ENCODE measurements at places on chromosomes 6 and 20.
A peak's percentile ranks its signal among the peaks of the same experiment; 100 is the strongest.

DNA sequence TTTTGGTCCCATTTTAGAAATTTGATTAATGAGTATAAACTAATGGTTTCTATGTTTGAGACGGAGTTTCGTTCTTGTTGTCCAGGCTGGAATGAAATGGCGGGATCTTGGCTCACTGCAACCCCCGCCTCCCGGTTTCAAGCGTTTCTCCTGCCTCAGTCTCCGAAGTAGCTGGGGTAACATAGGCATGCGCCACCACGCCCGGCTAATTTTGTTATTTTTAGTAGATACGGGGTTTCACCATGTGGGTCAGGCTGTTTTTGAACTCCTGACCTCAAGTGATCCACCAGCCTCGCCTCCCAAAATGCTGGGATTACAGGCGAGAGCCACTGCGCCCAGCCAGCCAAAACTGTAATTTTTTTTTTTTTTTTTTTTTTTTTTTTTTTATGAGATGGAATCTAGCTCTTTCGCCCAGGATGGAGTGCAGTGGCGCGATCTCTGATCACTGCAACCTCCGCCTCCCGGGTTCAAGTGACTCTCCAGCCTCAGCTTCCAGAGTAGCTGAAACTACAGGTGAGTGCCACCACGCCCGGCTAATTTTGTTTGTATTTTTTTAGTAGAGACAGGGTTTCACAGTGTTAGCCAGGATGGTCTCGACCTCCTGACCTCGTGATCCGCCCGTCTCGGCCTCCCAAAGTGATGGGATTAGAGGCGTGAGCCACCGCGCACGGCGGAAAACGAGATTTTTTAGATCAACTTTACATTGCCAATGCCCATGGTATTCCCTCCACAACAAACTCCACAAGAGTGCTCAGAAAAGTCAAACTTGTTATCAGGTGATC, 127.8 kb downstream of the HFE start:
- DNase-seq: no peak

DNA sequence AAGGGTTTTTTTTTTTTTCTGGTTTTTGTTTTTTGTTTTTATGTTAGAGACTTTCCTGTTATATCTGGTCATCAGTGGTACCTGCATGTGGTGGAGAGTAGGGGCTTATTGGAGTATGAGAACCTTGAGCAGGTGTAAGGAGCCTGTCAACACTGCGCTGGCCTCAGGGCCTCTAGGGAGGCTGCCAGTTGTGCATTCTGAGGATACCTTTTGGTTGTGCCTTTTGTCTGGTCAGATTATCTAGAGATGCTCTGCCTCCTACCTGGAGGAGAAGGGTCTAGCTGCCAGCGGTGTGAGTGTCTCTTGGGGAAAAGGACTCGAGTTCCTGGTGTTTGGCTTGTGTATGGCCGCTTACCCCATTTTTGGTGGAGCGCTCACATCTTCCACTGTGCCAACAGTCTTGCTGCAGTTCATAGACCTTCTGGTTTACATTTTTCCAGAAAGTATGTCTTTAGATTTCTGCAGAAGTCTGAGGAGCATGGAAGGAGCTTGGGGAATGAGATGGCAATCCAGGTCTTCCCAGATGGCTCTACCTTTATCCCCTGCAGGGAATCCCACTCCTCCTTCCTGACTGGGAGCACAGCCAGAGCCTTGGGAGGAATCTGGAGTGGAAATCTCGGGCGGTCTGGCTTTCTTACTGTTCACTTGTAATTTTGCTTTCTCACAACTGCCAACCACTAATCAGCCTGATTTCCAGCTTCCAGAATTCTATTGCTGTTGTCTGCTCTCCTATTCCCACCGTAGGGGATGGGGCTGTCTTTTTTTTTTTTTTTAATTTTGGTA, 49.9 kb downstream of the PTPN1 start:
- no peak for DNase-seq

- no peak for DNase-seq
These were observed 24.5 kb downstream of the PGM3 start for GRCh38 chr6:83168556-83168955.

- DNase-seq: no peak
These were observed 1.1 kb downstream of the FANCE start for GRCh38 chr6:35453236-35453635.

GRCh38 chr20:51488331-51488730, 54.2 kb downstream of the NFATC2 start:
- no peak for DNase-seq

DNA sequence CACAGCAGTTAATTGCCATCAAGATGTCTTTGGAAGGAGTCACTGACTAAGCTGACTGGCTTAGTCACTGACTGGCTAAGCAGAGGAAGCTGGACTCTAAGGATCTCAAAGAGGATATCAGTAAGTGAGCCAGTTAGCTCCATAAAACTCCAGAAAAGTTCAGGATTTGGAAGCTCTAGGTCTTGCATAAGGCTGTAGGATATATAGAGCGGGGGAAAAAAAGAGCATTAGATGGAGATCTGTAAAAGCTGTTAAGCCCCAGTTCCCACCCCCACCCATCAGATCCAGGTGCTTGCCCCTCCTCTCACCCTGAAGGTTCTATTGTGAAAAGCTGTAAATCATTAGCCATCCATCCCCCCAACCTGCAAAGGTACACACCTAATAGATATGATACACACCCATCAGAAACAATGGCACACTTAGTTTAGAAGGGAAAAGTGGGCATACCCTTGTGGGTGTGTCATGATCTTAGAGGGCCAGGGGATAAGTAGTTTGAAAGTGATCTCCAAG, 32.2 kb downstream of the CARMIL1 start:
- DNase-seq: no peak

- no peak for DNase-seq
These were observed 26.4 kb downstream of the CSNK2A1 start for GRCh38 chr20:517221-517620.

DNA sequence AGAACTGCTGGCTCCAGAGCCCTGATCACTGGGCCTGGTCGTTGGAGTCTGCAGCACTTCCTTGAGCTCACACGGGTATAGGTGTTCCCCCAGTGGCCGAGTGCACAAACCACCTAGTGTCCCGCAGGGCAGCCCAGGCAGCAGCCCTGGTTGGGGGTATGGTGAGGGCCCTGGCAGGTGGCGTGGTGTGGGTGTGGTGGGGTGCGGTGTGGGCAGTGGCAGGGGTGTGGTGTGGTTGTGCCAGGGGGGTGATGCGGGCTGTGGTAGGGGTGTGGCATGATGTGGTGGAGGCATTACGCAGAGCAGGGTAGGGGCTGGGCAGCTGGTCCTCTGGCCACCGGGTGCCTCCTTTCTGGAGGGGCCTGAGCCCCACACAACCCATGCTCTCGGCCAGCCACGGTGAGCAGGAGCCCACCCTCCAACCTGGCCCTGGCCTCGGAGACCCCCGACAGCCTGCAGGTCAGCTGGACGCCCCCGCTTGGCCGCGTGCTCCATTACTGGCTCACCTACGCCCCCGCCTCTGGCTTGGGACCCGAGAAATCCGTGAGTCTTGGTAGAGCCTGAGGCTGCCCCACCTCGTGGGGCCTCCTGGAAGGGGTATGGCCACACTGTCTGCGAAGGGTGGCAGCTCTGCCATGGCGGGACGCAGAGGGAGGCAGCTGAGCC, 20.5 kb downstream of the COL20A1 start:
- DNase-seq: no peak

DNA sequence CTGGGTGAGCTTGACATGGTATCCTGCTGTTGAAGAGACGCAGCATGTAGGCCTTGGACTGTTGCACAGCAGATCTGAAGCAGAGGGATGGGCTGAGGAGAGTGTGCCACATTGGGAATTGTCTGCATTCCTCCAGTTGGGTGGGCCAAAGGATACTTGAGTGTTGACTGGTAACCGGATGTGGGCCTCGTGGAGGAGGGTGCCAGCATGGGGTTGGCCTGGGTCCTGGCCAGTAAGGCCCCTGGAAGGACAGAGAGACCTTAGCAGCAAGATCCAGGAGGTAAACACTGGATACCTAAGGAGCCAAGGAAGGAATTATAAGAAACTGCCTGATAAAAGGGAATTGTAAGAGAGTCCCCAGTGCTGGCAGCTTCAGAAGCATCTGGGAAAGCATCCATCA, 76.9 kb downstream of the FIG4 start:
- peak; percentile 94 for DNase-seq

DNA sequence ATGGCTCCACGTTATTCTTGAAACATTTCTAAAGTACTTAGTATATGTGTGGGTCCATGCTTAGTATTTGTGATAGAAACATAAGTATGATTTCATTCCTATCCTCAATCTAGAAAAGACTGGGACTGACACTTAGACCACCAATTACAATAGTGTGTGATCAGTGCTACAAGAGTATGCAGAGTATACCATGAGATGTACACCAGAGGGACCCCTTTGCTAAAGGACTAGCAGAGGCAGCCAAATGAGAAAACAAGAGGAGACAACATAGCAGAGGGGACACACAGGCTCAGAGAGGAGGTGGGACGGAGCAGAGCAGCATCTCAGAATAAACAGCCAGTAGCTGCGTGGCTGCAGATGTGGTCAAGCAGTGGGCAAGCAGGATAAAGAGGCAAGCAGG, 21.0 kb downstream of the RMND1 start:
- no peak for DNase-seq
